Fibroblast of skin of right biceps (primary cell): ENCODE measurements at places on chromosomes 1 and 21.

DNA sequence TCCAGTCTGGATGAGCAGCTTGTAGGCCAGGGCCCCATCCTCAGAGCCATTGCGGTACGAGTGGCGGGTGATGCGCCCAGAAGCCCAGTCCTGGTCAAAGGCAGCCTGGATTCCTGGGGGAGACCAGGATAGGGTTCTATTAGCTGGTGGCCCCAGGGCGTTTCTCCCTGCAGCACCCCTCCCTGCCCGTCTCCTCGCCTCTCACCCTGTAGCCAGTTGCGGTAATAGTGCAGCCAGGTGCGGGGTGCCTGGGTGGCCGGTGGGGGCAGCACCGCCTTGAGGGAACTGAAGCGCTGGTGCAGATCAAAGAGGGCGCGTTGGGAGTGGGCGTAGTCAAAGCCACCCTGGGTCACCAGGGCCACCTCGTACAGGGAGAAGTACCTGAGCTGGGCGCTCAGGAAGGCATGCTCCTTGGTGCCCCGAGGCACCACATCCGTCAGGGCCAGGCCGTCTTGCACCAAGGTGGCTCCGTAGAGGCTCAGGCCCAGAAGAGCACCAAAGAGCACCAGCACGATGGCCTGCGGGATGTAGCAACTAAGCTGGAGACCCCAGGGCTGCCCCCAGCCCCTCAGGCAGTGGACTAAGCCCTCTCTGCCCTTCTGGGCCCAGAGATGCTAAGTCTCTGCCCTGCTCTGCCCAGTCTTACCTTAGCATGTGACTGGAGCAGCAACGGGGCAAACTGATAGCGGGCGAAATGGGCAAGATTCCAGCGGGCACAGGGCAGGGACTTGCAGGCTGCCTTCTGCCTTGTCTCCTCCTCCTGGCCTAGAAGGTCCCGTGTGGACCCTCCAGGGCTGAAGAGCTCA is 15.7 kb downstream of the PTCH2 start:
- DNase-seq = no peak

GRCh38 chr1:53501065-53502005 is 42.1 kb downstream of the DMRTB1 start:
- no peak for DNase-seq

GRCh38 chr1:60835649-60836048 is 246.7 kb upstream of the NFIA start:
- no peak for DNase-seq

- DNase-seq = peak; percentile 64
These were observed 932 bp downstream of the SLC30A1 start for GRCh38 chr1:211577819-211578639.

DNA sequence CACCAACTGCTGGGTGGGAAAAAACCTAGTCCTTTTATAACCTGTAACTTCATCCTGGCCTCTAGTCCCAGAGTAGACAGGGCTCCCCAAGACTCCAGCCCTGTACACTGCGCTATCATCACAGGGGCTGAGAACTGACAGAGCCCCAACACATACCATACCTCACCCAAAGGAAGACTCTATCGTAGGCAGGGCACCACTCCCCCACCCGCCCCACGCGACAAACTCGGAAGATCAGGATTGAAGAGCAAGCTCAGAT is 15.8 kb downstream of the INPP5B start:
- no peak for DNase-seq

GRCh38 chr1:81681601-81682266 is 119.0 kb upstream of the ADGRL2 start:
- no peak for DNase-seq

DNA sequence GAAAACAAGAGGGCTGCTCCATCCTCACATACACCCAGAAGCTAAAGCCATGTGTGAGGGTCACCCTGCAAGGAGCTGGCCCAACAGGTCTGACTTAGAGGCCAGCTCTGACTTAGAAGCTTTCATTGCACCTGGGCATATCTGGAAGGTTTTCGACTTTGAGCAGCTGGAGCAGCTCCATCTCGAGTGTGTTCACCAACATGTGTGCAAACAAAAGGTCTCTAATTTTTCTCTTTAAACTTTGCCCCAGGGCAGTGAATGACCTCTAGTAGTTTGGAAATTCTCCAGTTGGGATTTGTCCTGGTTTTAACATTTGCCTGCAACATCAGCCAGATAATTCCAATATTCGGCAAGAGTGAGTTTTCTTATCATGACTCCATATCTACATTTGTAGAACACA is 108.3 kb downstream of the TNR start:
- no peak for DNase-seq

DNA sequence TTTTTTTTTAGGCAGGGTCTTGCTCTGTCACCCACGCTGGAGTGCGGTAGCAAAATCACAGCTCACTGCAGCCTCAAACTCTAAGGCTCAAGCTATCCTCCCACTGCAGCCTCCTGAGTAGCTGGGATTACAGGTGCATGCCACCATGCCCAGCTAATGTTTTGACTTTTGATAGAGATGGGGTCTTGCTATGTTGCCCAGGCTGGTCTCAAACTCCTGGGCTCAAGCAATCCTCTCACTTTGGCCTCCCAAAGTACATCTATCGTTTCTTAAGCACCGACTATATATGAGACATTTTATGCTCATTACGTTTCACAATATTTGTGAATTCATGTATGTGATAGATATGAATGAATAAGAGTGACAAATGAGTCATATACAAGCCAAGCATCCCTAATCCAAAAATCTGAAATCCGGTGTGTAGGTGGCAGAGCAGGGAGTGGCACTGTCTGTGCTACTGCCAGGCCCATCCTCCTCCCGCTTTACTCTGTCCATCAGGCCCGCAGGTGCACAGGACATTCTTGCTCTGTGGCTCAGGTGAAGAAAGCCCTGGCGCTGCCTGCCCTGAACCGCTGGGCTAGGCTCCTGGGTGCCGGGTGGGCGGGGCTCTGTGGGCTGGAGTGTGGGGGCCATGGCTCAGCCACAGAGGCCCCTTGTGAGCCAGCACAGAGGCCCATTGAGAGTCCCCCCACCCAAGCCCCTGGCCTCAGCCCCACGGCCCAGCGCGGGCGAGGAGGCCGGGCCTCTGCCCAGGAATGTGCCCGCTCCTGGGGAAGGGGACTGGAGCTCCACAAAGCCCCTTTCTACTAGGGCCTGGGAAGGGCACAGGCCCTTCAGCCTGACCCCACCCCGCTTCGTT is 45.3 kb downstream of the HSPG2 start:
- no peak for DNase-seq

GRCh38 chr1:230109895-230110667 is 43.0 kb downstream of the GALNT2 start:
- no peak for DNase-seq

DNA sequence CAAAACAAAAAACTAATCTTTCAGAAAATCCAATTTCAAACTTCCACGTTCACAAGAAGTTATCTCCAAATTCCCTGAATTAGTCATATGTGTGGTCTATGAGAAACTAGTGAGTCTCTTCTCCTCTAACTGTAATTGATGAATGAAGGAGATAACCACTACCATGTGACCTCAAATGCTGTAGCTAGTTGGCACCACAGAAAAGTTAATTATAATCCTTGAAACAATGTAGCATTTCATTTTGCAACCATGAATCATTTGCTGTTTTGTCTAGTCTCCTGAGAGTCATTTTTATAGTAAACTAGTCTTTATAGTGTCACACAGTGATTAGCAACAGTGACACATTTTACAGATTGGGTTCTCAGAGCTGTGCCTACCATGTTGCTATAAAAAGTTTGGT is 287.5 kb downstream of the LRRIQ3 start:
- DNase-seq = peak; percentile 65

GRCh38 chr1:68145418-68146126 is 86.8 kb downstream of the WLS start:
- DNase-seq = no peak

DNA sequence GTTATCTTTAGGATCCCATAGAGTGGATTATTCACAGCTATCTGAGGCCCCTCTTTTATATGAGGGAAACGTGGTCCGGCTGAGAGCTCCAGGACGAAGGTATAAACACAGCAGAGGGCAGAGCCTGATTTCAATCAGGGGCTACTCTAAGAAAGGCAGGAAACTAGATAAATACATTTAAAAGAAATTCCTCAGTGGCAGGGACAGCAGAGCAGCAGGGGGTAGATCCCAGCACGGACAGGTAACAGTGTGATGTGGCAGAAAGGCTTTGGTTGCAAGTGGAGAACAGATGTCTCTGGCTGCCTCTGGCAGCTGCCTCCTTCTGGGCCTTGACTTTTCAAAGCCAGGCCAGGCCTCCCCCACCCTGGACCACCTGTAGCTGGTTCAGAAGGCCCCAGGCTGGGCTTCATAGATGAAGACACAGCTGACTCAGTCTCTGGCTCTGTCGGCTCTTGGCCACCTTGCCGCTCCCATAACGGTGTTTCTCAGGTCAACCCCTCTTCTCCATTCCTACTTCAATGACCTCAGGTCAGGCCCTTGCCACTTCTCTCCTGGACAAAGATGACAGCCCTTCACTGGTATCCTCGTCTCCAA is 43.8 kb downstream of the FAM78B start:
- DNase-seq = no peak

DNA sequence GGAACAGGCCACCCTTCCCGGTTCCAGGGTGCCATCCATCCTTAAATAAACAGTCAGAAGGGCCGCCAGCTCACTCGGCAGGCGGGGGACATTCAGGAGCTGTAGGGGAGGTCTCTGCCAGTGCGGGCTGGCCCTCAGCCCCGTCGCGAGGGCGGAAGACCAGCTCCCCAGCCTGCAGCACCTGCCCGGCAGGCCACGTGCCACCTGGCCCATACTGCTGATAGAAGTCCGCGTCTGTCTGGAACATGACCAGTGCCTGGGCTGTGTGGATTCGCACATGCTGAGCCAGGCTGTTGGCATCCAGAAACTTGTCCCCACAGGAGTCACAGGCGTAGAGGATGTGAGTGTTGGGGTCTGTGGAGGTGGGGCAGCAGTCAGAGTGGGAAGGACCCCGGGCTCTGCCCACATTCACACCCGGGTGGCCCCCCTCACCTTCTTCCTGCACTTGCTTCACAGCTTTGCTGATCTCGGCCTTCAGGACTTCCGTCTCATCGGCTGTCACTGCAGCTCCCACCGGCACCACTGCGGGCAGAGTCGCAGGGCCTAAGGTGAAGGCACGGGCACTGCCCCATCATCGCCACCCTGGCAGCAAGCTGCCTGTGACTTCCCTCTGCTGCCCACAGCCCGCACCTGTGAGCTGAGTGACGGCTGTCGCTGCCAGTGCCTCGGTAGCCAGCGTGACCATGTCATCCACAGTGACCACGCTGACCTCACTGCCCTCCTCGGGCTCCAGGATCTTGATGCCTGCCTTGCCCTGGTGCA is 33.8 kb downstream of the ZBTB17 start:
- no peak for DNase-seq

GRCh38 chr1:150574260-150575071 is 4.9 kb downstream of the MCL1 start:
- no peak for DNase-seq

DNA sequence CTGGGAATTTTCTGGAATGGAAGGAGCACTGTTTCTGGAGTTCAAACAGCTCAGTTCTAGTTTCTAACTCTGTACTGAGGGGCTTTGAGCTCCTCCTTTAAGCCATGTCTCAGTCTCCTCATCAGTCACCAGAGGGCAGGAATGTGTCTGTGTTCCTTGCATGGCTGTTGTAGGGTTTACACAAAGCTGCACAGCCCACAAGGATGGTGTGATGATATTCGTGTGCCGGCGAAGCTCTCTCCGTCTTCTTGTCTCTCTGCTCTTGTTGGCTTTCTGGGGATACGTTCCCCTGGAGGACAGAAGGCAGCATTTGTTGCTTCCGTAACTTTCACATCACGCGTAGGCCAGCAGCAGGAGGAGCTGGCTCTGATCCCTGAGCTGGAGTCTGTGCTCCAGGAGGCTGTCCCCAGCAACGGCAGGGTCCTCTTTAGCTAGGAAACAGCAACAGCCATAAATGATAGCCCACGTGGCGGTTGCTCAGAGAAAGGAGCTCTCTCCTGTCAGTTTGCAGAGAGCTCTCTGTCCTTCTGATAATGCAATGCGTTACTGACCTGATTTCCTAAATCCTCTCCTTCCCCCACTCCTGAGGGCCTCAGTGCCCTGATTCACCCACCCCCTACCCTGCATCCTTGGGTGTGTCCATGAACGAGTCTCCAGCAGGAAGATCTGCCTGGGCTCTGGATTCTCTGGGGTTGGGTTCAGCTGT is 189.2 kb upstream of the VAMP3 start:
- no peak for DNase-seq

DNA sequence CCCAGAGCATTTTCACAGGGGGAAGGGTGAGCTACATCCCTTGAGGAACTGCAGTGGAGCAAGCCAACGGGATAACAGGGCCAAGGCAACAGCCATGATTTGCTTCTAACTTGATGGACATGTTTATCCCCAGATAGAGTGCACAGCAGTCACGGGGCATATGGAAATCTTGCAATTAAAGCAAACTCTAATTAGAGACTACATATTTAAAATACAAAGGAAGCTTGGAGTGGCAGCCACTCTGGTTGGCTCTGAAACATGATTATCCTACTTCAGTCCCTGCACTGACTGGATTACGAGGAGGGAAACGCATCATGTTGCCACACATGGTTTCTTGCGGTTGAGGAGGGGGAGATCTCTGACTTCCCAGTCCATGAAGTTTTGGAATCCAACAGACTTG is 60.8 kb downstream of the BEND5 start:
- DNase-seq = no peak

- no peak for DNase-seq
These were observed 6.0 kb downstream of the DOP1B start for GRCh38 chr21:36162631-36163030.

DNA sequence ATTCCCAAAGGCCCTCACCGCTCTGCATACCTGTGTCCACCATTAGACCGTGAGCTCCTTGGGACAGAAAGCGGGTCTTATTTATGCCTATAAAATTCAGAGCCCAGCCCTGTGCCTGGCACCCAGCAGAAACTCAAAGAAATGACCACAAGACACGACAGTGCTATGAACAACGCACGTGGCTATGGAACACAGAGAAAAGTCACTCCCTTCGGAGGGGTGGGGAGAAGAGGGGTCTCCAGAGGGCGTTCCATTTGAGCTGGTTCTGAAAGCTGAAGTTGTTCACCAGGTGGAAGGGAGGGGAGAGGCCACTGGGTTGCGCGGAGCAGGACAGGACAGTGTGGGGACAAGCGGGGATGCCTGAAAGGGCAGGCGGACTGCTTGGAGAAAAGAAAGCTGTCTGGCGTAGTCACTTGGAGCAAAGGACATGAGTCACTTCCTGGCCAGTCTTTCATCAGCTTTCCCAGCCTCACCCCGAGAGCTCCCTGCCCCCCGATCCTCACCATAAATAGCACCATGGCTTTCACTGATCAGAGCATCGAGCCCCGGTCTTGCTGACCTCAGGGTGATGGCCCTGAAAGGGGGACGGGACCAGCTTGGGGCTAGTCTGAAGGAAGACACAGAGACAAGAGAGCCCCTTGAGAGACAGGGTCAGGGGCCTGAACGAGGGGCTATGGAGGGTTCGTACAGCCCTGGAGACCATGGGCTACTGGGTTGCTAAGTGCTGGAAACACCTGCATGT is 28.5 kb downstream of the ECE1 start:
- DNase-seq = peak; percentile 94

DNA sequence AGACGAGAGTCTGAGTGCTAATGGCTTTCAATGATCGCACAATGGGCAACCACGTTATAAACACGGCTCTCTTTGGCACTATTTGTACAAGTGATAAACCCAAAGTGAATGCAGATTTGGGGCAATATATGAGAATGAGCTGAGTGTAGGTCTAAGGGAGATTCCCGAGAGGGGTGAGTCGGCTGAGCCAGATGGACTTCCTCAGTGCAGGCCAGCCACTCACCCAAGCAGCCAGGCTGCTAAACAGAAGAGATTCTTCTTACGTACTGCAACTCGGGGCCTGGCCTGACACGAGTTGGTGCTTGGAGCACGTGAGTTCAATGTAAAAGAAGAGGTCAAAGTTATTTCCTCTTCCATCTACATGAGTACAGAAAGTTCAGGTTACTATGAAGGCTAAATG is 6.2 kb upstream of the MIXL1 start:
- DNase-seq = peak; percentile 11
